Right cardiac atrium (tissue), 5 donors: ENCODE measurements at places on chromosomes 6 and 20.

DNA sequence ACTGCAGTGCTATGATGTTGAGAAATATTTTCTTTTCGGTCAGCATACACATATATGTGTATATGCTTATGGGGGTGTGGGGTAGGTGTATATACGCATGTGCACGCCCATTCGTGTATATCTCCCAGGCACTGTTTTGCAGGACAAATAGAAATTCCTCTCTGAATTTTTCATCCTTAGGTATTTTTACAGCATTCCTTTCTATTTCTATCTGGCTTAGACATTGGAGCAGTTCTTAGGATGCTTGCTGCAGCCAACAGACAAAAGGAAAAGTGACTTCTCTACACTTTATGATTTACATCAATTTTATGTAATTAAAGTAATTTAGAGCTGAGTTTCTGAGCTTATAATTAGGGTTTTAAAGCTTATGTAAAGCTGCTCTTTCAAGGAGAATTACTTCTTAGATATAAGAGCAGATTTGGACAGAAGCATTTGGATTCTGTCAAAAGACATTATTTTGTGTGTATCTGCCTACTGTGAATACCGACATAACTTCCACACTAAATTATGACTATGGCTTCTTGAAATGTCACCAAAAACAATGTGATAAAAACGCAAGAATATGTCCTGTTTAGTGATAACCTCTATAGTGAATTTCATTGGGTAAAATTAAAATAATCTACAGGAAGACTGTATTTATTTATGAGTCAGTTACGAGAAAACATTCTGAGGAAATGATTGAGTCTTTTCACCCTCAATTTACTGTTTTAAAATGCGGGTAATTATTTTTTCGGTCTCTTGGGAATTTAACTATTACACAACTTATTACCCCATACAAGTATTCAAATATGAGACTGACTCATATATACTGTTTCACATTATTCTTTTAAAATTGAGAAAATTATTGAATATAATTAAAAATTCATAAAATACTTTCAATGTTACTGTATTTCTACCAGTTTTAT is 21.3 kb upstream of the CEP43 start:
- no peak for DNase-seq

- DNase-seq, result no peak
Measured at GRCh38 chr20:46078954-46079353, 10.8 kb downstream of the NCOA5 start.

DNA sequence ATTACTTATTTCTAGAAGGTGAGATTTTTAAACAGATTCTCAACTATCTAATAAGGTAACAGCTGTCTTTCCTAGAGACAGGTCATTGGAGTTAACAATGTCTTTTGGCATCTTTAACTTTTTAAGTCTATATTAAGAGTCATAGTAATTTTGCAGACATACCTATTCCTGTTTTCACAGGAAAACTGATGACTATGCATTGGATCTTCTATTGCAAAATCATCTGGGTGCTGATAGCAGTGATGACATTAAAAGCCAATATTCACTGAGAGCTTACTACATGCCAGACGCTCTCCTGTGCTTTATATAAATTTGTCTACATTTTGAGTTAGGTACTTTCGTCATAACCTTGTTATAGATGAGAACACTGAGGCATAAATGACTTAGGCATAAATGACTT is 462.4 kb upstream of the MARCKS start:
- no peak for DNase-seq

GRCh38 chr6:157434349-157435033 is 53.5 kb downstream of the ZDHHC14 start:
- peak; percentile 70 for DNase-seq

DNA sequence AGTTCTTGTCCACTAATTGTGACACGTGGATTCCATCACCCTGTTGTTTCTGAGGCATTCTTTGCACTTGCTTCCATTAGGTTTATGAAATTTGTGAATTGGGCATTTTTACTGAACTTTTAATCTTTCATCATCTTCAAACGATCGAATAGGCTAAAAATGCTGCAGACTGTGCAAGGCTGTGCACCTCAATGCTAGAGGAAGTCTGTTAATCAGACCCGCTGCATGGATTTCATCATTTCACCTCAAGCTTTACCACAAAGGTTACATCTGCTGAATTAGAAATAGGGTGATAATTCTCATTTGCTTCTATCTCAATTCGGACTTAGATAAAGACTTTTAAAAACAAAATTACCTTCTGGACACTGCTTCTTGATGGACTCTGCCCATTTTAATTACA is 27.8 kb upstream of the F13A1 start:
- DNase-seq, result no peak

- no peak for DNase-seq
Measured at GRCh38 chr20:41150664-41151063, 13.3 kb downstream of the PLCG1 start.

- no peak for DNase-seq
Measured at GRCh38 chr6:56541741-56542360, 100.8 kb downstream of the DST start.

DNA sequence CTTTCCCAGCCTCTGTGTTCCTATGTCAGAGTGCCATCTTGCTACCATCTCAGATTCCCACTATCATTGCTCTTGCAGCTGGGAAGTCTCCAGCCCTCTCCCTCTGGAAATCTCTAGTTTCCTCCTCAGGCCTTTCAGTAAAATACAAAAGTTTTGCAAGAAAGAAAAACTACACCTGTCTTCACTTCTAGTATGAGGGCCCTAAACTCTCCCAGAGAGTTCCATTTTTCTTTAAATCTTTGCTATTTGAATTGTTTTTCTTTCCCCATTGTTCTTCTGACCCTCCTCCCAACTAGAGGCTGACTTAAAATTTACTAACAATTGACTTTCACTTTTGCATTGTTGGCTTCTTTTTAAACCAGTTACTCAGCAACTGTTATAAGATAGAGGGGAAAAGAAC is 62.8 kb downstream of the LY86 start:
- no peak for DNase-seq

- no peak for DNase-seq
Measured at GRCh38 chr20:37525810-37526209, 1.9 kb downstream of the BLCAP start.

- DNase-seq, result peak; percentile 52
Measured at GRCh38 chr6:100464903-100465700, at the start of gene SIM1. Gene SIM1 (minus strand): TSS chr6:100464921. CDS start chr6:100463468, 1,453 bp downstream.

GRCh38 chr6:147664092-147664491 is 155.6 kb downstream of the SAMD5 start:
- DNase-seq, result no peak

DNA sequence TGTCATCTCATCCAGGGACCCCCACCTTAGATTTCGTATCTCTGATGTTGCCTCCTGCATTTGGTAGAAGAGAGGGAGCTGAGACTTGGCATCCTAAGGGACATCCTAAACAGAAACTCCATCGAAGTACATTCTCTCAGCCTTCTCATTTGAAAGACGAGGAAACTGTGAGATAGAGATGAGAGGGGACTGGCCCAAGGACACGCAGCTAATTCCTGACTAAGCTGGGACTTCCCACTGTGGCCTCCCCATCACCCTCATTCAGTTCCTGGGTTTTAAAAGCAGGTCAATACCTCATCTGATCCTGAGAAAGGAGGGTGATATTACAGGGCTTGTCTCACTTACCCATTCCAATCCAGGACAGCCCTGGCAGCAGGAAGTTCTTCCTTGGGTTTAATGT is 855 bp upstream of the WFDC5 start:
- DNase-seq, result no peak

DNA sequence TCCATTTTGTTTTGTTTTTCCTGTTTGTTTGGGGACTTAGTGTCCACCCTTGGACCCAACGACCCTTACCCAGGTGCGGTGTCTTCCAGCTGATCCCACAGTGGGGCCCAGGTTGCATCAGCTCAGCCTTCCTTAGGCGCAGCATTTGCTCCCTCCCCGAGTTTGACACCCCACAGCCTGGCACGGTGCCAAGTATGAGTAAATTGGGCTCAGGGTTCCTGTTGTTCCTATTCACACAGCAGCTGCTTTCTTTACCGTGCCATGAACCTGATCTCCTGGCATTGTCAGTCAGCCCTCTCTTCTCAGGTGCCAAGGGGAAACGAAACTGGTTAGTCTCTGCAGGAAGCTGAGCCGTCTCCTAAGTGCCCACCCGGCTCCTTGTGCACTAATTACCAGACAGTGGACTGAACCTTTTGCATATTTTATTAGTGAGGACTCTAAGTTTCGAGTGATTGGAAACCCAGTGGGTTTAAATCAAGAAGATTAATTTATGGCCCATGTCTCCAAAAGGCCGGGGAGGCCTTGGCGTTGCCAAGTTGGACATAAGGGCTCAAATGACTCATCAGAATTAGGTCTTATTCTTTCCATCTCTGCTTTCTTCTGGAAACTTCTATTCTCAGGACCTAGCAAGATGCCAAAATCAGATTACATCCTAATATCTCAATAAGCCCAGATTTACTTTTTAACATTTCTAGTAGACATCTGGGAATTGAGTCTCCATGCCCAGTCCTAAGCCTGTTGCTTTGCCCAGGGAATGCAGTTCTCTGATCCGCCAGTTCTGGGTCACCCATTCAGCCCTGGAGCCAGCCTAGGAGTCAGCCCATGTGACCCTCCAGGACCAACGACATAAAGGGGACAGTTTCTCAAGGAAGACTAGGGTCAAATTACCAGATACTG is 68.8 kb downstream of the TSHZ2 start:
- DNase-seq, result peak; percentile 59

DNA sequence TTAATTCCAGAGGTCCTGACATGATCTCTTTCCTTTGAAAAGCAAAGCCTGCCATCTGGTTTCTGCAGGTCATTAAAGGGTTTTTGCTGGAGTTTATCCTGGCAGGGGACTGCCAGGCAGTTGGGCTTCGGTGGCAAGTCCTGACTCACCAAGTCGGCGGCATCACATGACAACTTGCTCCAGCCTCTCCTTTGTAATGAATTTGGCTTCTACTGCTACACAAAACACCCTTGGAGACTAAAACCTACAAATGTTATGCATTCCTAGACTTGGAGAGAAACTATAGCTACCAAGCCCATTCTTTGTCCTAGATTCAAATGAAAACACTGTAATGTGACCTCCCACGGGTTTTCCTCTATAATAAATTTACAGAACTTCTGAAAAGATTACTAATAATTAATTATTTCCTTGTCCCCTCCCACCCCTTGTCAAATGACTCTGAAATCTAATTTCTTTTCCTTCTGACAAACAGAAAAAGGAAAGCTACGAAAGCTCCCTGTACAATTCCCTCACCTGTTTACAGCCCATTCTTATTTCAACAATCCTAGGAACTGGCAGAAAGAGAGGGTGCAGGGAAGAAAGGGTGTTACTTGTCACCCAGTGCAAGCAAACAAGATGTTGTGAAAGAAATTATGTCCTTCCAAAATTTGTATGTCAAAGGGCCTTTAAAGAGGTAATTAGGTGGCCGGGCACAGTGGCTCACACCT is 62.9 kb downstream of the QRSL1 start:
- DNase-seq, result peak; percentile 16

- no peak for DNase-seq
Measured at GRCh38 chr6:10968776-10969175, 75.3 kb downstream of the ELOVL2 start.

DNA sequence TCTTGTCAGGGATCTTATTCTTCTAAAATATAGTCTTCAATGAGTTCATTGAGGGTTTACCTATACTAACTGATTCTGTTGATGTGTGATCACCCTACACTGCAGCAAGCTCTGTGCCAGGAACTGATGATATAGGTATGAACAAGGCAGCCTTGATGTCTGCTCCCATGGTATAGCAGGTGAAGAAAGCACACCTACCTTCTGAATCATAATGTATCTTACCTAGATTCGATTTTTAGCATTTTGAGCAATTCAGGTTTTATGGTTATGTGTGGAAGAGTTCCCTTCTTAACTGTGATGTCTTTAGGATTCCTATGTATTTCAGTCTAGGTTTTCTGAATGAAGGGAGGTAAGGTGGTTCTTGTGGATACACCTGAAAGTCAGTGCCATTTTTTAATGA is 223.0 kb downstream of the DOK5 start:
- DNase-seq, result no peak
